NCI-H187 treated with DMSO at 0.1 percent for 48 hours (cell line): ENCODE measurements at places on chromosomes 5 and 9.

DNA sequence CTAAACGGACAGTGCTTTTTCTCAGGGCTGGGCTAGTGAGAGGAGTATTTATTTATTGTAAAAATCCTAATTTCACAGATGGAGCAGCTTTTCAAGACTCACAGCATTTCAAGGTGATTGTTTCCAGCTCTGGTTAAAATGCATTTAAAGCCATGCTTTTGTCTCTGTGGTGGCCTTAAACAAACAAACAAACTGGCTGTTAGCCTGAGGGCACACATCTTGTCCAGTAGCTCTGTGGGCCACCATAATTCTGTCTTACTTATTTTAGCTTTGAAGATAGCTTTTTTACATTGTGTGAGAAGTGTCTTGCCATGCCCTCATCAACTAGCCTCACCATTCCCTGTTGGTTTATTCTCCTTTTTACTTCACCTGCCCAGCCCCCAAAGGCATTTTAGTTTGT, 218.2 kb downstream of the PSAT1 start:
- DNase-seq, result no peak

DNA sequence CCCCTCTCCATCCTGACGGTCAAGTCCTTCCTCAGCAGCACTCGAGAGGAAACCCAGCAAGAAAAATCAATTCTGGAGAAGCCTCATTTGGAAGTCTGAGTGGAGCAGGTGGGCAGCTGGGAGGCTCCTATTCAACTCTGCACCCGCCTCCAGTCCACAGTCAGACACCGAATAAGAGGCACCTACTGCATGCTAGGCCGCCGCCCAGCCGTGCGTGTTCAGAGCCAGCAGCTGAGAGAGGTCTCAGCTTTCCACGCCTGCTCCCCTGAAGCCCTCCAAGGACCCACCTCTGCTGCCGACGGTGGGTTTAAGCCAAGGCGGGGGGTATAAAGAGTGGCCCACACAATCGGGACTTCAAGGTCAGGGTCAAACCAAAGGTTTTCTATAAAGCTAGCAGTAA, 41.9 kb downstream of the VAV2 start:
- DNase-seq, result peak; percentile 66

DNA sequence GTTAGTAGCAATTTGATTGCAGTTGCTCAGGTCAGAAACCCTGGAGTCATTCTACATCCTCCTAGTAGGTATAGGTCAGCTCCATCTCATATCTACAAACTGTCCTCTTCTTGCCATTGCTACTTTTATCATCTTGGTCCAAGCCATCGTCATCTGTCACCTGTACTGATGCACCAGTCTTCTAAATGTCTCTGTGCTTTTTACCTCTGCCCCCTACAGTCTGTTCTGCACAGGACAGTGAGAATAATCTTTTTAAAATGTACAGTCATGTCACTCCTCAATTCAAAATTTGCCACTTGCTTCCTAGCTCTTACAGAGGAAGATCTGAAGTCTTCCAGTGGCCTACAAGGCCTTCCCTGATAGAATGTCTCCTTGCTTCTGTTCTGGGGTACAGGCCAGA, 6.8 kb downstream of the NNT start:
- no peak for DNase-seq

GRCh38 chr5:145681686-145682085, 153.5 kb downstream of the PRELID2 start:
- DNase-seq, result peak; percentile 35

DNA sequence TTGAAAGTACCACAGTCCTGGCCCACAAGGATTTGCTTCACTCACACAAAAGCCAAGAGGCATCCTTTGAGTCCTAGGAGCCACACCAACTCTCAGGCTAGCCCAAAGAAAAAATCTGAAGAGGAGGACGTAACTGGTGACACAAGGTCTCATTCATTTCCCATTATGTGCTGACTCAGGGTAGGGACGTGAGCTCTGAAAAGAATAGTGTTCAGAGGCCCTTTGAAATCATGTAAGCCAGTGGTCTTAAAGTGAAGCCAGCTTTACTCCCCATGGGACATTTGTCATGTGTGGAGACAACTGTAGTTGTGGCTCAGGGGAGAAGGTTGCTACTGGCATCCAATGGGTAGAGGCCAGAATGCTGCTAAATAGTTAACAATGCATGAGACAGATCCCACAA, 332.4 kb downstream of the KCTD16 start:
- no peak for DNase-seq

- DNase-seq, result no peak
Observed at GRCh38 chr5:88438006-88438405, 169.4 kb upstream of the TMEM161B start.

GRCh38 chr5:7869474-7870136, 657 bp downstream of the MTRR start:
- DNase-seq, result no peak

DNA sequence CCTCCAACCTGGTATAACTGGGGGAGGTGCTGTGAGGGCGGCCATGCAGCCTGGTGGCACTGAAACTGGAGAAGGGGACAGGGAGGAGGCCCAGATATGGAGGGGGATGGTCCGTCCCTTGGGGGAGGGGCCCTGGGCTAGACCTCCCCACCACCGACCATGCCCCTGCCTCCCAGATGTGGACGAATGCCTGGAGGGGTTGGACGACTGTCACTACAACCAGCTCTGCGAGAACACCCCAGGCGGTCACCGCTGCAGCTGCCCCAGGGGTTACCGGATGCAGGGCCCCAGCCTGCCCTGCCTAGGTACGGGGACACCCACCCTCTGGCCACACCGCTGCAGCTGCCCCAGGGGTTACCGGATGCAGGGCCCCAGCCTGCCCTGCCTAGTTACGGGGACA, 15.4 kb upstream of the ASS1 start:
- no peak for DNase-seq

GRCh38 chr9:123712399-123712798, 217.5 kb downstream of the DENND1A start:
- no peak for DNase-seq

DNA sequence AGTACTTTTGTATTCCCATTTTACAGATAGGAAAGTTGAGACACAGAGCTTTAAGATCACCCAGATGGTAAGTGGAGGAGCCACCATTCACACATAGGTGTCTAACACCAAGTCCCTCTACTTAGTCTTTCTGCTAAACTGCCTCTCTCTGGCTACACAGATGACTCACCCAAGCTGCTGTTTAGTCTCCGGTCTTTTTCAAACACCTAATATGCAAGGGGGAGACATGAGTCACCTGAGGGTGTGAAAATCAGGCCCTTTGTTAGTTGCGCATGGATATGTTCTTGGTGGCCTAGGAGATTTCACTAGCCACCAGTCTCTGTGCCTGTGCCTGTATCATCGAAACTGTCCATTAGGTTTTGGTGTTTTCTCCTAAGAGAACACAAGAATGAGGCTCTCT, 117.8 kb downstream of the MAST4 start:
- no peak for DNase-seq

- no peak for DNase-seq
Observed at GRCh38 chr5:160382346-160382745, 11.9 kb upstream of the C1QTNF2 start.

DNA sequence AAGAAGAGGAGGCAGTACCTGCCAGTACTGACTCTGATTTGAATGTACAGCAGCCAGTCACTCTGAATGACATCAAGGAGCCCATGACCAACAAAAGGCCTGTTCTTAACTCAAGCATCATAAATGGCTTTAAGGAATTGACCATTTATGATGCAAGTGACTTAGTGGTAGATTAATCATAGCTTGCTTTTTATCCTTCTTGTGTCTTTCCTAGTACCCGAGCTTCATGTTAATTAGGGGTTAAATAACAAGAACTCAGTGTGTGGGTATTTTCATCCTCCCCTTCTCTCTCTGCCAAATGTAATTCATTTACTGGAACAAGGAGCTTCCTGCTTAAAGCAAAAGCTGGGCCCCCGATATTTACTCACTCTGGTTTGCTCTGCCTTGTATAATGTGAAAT, 146.5 kb downstream of the UNC13B start:
- no peak for DNase-seq

- DNase-seq, result no peak
Observed at GRCh38 chr9:94649100-94649819, 9.9 kb upstream of the FBP1 start.

DNA sequence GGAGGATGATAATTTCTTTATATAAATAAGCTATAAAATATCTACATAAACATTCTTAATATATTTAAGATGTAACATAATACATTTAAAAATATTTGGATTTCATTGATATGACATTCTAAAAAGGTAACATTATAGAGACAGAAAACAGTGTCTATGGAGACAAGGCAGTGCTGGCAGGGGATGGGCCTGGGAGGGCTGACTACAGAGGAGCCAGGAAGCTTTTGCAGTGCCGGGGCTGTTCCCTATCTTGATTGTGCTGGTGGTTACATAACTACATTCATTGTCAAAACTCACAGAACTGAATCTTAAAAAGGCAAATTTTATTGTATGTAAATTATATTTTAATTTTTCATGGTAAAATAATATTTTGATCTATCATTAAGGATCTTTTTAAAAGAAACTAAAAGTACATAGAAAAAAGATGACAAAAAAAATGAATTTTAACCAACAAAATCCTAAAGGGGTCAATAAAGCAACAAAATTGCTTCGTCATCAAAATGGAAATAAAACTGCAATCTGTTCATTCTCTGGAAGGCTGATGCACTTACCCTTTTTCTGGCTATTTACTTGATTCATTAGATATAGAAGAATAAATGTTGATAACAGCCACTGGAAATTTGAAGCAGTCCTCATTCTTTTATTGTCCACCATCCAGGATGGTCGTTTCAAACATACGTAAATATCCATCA, 26.3 kb downstream of the LIFR start:
- DNase-seq, result no peak

GRCh38 chr9:75176037-75176436, 87.7 kb downstream of the OSTF1 start:
- no peak for DNase-seq

DNA sequence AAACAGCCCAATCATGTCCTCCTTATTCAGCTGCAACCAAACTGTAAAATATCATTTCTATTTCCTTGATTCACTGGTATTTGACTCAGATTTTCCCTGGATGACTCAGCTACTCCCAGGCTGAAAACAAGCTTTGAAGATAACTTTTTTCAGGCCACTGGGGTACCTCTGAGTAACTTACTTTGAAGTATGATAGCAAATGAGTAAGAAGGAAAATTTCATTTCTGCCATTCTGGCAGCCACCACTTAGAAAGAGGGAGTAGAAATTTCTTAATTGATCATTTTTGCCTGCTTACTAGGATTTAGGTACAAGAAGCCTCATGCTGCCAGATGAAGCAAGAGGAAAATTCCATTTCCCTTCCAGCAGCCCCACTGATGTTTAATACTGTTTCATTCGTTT, 247.4 kb downstream of the PRELID2 start:
- DNase-seq, result no peak

DNA sequence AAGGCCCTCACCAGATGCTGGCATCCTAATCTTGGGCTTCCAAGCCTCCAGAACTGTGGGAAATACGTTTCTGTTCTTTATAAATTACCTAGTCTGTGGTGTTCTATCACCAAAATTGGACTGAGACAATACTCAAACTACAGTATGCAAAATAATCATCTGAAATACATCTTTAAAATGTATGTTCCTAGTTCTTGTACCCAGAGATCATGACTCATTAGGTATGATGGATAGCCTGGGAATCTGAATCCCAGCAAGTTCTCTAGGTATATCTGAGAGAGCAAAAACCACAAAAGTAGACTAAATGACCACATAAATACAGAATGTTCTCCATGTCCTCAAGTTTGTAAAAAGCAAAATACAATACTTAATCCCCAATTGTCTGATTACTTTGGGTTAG, 166.3 kb downstream of the YIPF5 start:
- no peak for DNase-seq

DNA sequence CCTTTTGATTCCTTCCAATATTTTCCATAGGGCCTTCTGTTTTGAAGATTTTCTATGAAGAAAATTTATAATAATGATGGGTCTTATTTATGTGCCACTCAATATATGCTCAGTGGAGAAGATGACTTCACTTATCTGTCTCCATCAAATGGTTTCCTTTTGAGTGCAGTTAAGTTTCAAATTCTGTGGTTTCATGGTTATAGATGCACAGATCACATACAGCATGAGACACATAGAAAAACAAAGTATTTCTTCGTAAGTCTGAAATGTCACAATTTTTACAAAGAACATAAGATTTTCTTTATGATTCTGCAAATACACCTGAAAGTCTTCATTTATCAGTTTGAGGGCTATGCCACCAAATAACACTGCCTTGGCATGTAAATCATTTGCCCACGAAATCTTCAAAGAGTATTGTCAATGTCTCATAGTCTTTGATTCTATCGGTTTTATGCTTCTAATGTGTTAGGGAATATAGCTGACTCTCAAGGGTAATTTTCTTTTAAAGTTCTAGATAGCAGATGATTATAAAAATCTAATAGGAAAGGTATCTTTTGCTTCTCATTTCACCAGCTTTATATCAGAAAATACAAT, 14.1 kb downstream of the CFAP95 start:
- DNase-seq, result no peak

DNA sequence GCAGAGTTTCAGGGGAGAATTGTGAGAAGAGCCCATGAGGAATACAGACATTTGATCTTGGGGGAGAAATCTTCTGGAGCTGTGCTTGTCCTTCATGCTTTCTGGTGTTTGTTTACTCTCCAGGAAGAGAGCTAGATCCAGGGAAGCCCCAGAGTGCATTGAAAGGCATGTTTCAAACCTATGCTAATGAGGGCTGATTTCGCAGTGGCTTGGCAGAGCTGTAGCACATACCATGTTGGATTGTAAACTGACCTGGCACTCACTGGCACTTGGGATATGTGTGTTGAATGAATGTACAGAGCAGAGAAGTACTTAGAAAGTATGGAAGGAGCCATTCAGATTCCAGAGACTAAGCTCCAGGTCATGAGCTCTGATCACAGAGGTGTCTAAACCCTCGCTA, 30.9 kb downstream of the TNFSF8 start:
- no peak for DNase-seq

- DNase-seq, result no peak
Observed at GRCh38 chr5:112514111-112514510, 95.0 kb upstream of the EPB41L4A start.

DNA sequence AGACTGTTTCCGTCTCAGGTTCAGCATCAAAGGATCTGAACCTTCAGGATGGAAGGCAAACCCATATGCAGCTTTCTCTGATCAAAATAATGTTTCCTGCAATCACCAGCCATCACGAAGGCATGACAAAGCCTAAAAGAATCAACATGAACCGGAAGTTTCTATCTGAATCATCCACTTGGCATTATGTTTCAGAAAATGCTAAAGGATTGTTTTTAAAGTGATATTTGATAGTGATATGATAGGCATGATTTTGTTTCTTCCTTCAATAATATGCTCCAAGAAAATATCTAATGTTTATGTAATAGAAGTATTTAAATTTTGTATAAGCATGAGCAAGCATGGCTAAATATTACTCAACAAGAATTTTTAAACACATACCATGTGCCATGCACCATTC, 219.6 kb downstream of the PLK2 start:
- DNase-seq, result no peak

DNA sequence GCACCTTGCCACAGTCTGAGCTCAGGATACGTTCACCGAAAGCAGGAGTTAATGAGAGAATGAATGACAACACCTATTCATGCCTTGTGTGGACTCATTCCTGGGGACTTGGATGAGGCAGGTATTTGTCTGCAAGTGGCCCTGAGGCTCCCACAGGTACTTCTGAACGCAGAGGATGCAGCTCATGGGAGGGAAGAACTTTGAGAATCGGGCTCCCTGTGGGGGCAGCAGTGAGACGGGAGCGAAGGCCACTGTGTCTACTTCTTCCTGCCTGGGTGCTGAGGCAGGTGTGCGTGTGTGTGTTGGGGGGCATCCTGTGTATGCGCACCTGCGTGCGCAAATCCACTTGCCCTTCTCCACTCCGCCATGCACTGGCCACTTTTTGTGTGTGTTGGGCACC, 42.2 kb downstream of the PTPN3 start:
- no peak for DNase-seq
